ENCODE measurements at places on chromosomes 7 and 10.
A peak's percentile ranks its signal among the peaks of the same experiment; 100 is the strongest.

DNA sequence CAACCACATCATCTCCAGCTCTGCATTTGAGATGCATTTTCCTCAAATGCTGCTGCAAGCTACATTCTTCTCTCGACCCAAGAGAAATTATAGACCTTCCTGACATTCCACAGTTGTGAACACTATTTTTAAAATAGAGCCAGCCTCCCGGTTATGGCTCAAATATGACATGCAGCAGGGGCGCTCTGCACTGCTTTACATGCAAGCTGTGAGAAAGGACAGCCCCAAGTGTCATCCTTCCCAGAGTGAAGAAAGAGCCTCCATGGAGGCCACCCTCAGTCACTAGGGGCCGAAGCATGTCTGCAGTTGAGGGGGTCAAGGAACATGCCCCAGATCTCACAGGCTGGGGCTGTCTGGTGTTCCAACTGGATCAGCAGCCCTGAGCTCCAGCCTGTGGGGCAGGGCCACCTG lies 63.9 kb upstream of the CHST15 start:
- DNase-seq, result no peak

DNA sequence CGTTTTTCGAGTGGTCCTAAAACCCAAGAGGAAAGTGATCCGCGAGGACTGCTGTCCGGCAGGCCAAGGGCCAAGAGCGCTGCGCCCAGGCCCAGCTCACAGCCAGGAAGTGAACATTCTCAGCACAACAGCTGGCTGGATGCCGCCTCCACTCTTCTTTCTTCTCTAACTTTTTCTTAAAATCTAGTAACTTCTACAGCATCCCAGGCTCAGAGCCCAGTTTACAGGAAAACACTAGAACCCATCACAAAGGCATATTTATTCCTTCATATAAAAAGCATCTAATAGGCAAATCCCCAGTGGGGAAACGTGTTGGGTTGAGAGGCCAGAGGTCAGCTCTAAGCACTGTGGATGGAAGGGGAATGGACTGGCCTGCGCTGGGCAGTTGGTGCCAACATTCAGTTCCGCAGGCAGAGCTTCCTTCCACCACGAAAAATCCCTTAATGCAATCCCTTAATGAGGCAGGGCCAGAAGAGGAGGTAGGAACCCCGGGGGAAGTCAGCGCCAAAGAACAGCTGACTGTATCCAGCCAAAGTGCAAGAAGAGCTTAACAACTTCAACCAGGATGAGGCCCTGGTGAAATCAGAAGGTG lies 74.8 kb downstream of the ZRANB1 start:
- no peak for DNase-seq

DNA sequence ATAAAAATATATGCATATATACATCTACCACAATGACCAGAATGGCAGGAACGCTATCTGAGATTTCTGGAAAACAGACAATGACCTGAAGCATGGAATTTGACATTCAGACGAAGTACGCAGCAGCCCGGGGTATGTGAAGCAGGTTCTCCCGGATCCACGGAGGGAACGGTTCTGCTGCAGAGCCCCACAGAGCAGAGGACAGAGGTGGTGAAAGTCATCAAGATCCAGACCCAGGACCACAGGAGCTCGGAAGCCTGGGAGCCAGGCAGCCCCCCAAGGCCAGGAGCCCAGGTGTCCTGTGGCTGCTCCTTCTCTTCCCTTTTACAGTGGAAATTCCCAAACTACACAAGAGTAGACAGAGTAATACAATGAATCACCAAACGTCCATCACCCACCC lies 42.1 kb upstream of the DNAAF5 start:
- DNase-seq, result no peak

- DNase-seq, result no peak
Observed at GRCh38 chr10:31830887-31831286, 97.7 kb downstream of the ARHGAP12 start.

GRCh38 chr7:23514755-23515154 lies 17.0 kb downstream of the TRA2A start:
- no peak for DNase-seq

DNA sequence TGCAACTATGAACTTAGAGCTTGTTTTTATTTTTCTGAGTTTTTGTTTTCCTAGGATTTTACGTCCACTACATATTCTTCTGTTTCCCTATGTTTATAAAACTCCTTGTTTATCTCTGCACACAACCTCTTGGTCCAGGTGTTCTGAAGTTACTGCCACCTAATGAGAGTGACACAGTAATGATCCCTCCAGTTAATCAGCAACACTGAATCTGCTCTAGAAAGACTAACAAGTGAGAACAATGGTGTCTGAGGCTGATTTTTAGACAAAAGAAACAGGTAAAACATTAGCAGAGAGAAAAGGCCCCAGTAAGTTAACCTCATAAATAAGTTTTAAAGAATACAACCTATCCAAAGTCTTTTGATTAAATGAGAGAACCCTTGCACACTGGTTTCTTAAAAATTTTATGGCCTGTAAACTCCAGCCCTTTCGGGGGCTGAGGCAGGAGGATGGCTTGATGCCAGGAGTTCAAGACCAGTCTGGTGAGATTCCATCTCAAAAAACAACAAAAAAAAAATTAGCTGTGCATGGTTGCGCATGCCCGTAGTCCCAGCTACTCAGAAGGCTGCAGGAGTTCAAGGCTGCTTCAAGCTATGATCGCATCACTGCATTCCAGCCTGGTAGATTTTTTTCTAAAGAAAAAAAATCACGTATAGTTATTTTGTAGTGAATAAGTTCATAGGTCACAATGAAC lies 397.6 kb downstream of the MAGI2 start:
- no peak for DNase-seq

DNA sequence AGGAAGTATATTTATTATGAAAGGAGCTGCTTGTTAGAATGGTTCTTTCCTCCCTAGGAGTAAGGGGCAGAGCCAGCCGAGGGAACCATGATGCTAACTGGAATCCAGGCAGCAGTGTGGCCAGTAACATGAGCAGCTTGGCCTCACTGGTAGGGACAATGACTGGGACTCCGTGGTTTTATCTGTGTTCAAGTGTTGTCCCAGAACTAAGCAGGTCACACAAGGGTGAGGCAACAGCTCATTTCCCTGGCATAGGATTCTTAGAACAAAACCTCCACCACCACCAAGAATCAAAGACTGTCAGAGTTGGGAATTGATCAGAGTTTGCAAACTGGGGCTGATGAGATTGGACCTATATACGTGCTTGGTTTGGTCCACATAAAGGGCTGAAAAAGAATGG lies 138.9 kb upstream of the COBL start:
- DNase-seq, result no peak

DNA sequence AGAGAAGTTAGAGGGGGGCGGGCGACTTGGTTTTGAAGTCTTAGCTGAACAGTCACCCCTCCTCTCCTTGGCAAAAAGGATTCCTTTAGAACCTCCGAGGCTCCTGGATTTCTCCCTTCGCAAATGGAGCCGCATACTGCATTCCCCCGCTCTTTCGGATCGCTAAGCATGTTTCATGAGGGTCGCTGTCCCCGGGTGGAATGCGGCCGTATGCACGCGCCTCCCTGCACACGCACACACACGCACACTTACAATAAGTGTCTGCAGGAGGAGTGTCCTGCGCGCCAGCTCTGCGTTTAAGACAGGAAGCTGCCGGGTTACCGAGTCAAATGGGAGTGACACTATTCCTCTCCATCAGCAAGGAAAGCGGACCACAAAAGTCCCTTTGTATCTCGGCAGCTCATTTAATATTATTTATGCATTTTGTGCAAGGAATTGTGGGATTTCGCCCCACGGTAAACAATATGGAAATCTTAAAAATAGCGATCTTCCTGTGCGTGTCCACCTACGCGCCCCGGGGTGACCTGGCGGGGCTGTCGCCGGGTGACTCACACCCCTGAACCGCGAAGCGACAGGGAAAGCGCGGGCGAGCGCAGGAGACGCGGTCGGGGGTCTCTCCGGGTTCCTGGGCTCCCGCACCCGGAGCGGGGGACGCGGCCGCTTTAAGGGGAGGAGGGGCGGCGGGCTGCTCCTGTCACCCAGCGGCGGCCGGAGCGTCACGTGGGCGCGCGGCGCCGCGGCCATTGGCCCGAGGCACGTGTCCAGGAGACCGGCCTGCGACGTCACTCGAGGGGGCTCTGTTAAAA lies 988 bp upstream of the EN2 start:
- no peak for DNase-seq

DNA sequence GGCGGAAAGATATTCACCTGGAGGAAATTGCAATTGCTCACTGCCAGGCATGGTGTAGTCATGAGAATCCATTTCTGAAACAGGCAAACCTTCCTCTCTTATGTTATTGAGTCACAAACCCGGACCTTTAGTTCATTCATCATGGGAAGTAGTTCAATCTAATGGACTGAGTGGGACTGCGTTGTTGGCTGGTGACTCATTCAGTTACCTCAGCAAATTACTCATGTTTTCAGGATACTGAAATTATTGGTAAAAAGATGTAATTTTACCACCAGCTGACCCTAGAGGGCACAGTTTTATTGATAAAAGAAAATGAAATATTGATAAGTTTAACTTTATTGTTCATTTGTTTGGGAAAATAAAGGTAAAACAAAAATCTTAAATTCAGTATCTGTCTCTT lies 1194.4 kb upstream of the SORCS1 start:
- no peak for DNase-seq

GRCh38 chr10:78981970-78982281 lies 86.8 kb upstream of the ZMIZ1 start:
- no peak for DNase-seq

DNA sequence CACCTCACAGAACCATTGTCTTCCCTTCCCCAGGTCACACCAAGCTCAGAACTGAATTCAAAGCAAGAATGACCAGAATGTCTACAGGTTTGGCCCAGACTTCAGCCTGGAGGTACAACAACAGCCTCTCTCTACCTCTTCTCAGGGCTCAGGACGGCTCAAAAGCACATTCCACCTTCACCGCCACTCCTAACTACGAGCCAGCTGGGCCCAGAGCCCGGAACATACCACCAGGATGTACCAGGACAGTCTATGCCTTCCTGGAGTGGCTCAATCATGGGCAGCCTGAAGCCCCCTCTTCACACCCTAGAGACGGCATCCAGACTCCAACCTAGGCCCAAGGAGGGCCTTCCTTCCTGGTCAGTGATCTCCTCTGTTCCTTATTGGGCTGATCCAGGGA lies 41.6 kb downstream of the ANXA8 start:
- no peak for DNase-seq

GRCh38 chr7:130884437-130885417 lies 150.7 kb upstream of the KLF14 start:
- no peak for DNase-seq

GRCh38 chr10:124680675-124681074 lies 63.5 kb downstream of the FAM53B start:
- DNase-seq, result no peak

DNA sequence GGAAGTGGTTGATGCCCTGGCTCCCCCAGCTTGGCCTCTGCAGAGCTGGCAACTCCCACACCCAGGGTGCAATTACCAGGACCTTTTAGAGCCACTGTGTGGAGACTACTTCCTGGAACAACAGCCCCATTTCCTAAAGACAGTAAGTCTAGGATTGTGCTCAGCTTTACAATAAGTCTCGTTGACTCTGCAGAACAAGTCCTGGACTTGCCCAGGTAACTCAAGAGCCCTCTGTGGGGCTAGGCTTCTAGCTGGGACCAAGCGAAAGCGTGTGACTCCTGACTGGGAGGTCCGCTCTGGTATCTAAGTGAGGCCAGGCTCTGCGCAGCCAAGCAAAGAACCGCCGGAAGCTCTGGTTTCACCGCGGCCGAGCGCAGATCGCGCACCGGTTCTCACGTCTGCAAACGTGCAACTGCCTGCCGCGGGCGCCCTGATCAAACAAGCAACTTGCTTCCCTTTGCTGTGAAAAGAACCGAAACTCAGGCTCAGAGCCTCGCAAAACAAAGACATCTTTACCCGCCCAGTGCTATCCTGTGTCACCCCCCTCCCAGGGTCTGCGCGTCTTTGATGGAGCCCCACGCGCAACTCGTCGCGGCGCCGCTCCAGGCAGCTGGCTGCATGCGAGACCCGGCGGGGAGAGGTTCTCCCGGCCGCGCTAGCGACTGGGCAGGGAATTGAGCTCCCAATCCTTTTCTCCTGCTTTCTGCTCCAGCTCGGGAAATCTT lies 4.4 kb upstream of the PDLIM1 start:
- no peak for DNase-seq

GRCh38 chr10:119129721-119130120 lies 25.8 kb downstream of the DENND10 start:
- DNase-seq, result no peak

GRCh38 chr7:22110227-22110839 lies 164.6 kb upstream of the CDCA7L start:
- peak; percentile 55 for DNase-seq

GRCh38 chr7:139889186-139889871 lies 60.3 kb downstream of the TBXAS1 start:
- no peak for DNase-seq

DNA sequence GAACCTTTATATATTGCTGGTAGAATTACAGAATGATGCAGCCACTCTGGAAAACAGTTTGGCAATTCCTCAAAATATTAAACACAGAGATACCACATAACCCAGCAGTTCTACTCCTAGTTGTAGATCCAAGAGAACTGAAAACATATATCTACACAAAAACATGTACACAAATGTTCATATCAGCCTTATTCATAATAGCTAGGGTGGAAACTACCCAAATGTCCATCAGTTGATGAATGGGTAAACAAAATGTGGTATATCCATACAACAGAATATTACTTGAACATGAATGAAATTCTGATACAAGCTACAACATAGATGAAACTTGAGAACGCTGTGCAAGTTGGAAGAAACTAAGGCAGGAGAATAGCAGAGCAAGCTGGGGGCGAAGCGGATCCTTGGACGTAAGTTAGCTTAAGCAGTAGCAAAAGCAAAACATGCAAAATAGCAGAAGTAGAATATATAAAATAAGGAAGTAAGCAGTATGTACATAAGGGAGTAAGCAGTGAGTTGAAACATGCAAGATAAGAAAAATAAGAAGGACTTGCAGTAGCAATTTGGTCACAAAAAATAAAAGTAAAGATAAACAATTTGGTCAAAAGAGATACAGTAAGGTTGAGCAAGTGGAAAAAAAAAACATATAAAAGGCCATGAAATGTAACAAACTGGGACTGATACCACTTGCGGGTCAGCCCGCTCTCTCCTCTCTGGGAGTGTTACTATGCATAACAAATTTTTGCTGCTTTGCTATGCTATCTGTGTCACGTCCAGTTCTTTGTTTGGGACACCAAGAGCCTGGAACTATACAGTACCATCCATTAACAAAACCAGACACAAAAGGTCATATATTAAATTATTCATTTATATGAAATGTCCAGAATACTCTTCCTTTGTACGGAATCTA lies 18.0 kb upstream of the HILPDA start:
- no peak for DNase-seq

- peak; percentile 3 for DNase-seq
Observed at GRCh38 chr10:9060314-9060713, 1005.8 kb downstream of the GATA3 start.

- no peak for DNase-seq
Observed at GRCh38 chr7:128731184-128731583, 8.0 kb upstream of the CALU start.

- no peak for DNase-seq
Observed at GRCh38 chr10:132096223-132096622, 30.5 kb downstream of the JAKMIP3 start.

DNA sequence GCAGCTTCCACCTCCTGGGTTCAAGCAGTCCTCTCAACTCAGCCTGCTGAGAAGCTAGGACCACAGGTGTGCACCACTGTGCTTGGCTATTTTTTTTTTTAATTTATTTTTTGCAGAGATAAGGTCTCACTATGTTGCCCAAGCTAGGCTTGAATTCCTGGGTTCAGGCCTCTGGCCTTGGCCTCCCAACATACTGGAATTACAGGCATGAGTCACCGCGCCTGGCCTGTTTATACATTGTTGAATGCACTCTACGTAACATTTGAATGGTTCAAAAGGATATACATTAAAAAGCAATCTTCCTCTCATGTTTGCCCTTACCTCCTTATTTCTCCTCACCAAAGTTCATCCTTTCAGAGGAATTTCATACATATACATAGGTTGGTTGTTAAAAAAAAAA lies 7.2 kb upstream of the SNX10 start:
- no peak for DNase-seq
